ENCODE measurements at places on chromosomes 7 and 10.

GRCh38 chr10:69421611-69422308 lies 5.0 kb upstream of the TACR2 start:
- no peak for DNase-seq

DNA sequence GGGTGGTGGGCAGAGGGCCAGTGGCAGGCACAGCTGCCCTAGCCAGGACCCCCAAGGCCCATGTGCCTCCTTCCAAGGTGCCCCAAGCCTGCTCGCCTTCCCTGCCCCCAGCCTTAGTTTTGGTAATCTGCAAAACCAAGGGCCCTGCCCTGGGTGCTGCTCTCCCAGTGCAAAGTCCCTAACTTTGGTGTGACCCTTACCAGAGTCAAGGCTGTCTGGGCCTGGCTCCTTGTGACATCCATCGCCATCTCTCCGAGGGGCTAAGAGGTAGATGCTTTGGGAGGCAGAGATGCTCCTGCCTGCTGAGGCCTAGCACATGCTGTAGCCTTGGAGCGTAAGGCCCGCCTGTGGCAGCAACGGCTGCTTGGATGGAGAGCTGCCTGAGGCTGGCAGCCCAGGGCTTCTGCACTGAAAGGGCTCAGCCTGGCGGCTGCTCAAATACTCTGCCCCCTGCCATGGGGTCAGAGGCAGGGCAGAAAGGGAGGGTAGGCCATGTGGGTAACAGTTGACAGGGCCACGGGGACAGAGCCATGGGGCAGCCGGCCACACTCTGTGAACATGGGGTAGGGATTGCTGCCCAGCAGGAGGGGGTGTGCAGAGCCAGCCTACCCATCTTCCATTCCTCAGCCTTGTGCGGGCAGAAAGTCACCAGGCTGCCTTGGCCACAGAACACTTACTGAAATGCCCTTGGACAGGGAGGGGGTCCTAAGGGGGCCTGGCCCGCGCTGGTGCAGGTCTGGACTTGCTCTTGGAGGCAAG lies 17.9 kb upstream of the MYL7 start:
- no peak for DNase-seq

GRCh38 chr10:22364407-22365140 lies 19.3 kb downstream of the SPAG6 start:
- DNase-seq = no peak

GRCh38 chr7:74653686-74654181 lies 3.8 kb upstream of the GTF2I start:
- no peak for DNase-seq

- no peak for DNase-seq
Observed at GRCh38 chr10:53716156-53716555, 943.6 kb upstream of the MBL2 start.

GRCh38 chr10:25556457-25556856 lies 377.6 kb upstream of the MYO3A start:
- DNase-seq = no peak

GRCh38 chr10:101686133-101686925 lies 8.6 kb downstream of the FBXW4 start:
- DNase-seq = no peak

DNA sequence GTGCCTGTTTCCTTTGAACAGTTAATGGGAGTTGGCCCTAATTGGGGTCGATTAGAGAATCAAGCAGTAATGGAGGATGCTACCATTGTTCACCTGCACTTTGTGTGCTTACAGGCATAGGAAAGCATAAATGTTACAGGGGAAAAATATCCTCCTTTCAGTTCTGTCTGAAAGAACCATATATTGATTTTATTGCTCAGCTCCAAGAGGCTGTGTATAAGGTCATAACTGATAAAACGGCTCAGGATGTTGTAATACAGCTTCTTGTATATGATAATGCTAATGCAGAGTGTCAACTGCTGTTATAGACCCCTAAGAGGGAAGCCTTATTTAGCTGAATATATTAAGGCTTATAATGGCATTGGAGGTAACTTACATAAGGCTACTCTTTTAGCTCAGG lies 32.9 kb upstream of the AKR1C2 start:
- no peak for DNase-seq

GRCh38 chr7:129515381-129515780 lies 13.1 kb downstream of the SMKR1 start:
- DNase-seq = no peak

GRCh38 chr7:130865408-130866236 lies 131.6 kb upstream of the KLF14 start:
- no peak for DNase-seq

GRCh38 chr7:111004310-111004901 lies 86.5 kb upstream of the LRRN3 start:
- no peak for DNase-seq

DNA sequence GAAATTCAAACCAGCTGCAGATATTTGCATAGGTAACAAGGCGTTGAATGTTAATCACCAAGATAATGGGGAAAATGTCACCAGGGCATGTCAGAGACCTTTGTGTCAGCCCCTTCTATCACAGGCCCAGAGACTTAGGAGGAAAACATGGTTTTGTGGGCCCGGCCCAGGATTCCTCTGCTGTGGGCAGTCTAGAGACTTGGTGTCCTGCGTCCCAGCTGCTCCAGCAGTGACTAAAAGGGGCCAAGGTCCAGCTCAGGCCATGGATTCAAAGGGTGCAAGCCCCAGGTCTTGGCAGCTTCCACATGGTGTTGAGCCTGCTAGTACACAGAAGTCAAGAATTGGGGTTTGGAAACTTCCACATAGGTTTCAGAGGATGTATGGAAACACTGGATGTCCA lies 147.5 kb upstream of the ZWINT start:
- no peak for DNase-seq

DNA sequence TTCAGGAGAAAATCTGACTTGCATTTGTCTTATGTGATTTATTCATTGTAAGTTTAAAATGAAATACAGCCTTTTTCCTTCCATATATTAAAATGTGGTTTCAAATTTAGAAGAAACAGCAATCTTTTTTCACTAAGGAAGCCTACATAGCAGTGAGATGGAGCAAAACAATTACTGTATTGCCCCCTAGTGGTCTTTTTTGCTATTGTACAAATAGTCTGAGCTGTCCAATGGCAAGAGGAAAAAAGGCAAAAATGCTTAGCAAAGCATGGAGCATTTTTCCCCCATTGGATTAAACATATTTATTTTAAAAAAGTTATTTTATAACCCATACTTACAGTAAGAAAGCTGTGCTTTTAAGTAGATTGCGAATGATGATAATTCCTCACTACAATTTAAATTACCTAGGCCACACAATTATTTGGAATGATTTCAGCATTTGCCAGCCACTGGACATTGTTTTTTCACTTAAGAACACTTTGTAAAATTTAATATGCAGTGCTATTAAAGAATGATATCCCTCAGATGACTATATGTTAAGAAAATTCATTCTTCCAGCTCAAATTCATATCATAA lies 119.5 kb downstream of the CPED1 start:
- DNase-seq = no peak

DNA sequence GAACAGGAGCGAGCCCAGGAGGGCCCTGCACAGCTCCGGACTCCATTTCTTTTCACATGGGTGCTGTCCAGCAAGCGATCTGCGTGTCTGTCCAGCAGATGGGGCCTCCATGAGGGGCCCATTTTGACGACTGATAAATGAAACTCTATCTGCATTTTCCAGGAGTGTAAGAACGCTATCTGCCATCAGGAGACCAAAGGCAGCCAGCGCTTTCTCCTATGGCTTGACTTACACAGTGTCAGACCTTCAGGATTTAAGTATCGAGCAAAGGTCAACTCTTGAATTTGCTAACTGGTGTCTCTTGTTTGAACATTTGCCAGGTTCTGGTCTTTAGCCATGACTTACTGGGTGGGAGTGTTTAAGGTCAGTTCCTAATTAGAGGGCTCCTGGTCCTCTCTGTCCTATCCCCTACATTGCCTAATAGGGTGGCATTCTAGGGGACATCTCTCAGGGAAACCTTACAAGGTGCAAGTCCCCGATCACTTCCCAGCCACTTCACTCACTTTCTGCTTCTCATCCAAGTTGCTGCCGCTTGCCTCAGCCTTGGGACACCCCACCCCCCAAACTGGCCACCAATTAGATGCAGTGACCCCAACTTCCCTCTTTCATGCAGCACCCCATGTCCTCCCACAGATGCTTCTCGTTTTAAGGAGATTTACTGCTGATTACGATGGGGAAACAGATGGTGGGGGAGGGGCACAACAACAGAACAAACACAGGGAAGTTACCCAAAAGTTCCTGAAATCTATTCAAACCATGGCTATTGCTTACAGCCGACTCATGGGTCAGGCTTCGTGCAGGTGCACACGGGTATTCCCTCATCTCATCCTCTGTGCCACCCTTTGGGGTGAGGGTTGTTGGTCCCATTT lies 20.0 kb downstream of the VSIR start:
- DNase-seq = no peak

GRCh38 chr10:86100581-86101061 lies 266.0 kb downstream of the GRID1 start:
- DNase-seq = no peak

DNA sequence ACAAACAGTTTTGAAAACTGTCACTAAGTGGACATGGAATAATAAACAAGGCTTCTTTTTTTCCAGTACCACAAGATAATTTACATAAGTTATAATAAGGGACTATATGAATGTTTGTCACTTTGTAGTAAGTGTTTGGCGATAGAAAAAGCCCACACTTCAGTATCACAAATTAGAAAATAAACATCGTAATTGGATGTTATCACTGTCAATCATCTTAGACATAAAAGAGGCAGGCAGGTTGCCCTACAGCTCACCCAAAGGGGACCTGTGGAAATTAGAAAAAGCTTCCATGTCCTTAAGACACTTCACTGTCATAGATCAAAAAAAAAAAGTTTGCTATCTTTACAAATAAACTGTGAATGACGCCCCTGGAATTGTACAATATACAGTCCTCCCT lies 3.6 kb upstream of the NOC3L start:
- no peak for DNase-seq

DNA sequence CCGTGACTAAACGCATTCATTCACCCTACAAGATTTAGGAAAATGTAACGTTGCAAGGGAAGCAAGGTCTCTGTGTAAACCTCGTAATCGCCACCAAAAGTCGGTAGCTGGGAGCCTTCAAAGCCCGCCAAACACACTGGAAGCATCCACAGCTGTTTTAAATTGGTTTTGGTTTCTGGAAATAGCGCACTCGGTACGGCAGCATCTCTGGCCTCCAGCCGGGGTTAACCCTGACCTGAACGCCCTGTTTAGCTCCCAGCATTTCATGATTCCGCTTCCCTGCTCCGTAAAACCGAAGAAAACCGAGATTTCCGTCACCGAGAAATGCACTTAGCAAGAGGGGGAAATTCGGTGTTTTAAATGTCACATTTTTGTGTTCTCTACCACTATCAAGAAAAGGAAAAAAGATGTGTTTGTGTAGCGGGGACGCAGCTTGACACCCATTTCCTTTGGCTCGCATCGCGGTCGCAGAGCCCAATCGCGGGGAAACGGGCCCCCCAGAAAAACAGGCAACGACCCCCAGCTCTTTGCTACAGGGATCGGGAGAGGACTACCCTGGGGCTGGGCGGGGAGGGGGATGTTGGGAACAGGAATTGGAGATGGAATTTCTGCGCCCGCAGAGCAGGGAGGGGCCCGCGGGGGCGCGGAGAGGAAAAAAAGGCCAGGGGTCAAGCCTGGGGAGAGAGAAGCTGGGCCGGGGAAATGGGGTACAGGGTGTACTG lies 646 bp downstream of the SGCE start:
- no peak for DNase-seq

- no peak for DNase-seq
Observed at GRCh38 chr10:110432814-110433565, 64.7 kb upstream of the DUSP5 start.

DNA sequence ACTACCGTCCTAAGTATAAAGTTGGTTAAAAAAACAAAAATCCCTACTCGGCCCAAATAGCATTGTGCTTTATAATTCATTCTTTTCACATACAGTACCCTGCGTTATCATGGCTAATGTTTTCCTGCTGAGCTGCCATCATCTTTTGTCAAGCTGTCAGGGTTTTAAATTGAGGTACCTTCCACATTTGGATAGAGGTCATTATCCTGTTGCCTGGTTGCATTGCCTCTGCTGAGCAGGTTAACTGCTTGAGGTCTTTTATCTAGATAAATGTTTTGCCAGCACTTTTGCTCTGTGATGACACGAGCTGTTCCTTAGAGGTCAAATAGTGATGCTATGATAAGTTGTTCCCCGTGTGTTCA lies 94.4 kb upstream of the FZD1 start:
- DNase-seq = no peak

GRCh38 chr10:118980135-118980865 lies 49.2 kb upstream of the NANOS1 start:
- DNase-seq = no peak

DNA sequence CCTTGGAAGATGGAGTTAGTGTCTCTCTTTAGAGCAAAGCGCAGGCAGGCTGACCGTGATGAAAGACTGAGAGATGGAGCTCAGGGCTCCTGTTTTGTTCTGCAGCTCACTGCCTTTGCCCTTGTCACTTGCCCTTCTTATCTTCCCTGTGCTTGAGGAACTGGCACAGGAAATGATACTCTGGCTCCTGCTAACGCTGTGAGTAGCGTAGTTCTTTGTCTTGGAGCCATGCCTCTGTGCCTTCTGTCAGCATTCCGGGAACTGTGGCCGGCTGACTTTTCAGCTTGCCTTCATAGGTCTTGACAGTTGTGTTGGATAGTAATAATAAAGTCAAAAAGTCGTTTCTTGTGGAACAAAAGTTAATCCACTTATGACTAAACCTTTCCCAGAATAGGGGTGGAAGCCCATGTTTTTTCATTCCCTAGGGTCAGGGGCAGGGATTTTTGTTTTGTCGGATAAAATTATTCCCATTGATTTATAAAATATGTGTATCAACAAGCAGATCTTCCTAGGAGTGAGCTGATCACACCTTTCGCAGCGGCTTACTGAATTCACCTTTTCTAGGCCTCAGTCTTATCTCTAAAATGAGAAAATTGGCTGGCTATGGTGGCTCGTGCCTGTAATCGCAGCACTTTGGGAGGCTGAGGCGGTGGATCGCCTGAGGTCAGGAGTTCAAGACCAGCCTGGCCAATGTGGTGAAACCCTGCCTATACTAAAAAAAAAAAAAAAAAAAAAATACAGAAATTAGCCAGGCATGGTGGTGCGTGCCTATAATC lies 16.6 kb upstream of the TMEM236 start:
- no peak for DNase-seq

- DNase-seq = no peak
Observed at GRCh38 chr7:2260820-2261219, 18.8 kb downstream of the NUDT1 start.

DNA sequence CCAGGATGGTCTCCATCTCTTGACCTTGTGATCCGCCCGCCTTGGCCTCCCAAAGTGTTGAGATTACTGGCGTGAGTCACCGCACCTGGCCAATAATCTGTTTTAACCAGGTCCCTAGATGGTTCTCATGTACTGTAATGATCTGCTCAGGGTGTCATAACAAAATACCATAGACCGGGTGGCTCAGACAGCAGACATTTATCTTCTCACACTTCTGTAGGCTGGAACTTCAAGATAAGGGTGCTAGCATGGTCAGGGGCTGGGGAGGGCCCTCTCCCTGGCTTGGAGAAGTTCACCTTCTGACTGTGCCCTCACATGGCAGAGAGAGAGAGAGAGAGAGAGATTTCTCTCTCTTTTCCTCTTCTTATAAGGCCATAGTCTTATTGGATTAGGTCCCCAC lies 279.4 kb upstream of the LYZL1 start:
- no peak for DNase-seq
